ENCODE measurements at places on chromosomes 5 and 9.

- DNase-seq, result peak; percentile 44
These were observed 219.8 kb downstream of the ARL15 start for GRCh38 chr5:54090495-54091120.

DNA sequence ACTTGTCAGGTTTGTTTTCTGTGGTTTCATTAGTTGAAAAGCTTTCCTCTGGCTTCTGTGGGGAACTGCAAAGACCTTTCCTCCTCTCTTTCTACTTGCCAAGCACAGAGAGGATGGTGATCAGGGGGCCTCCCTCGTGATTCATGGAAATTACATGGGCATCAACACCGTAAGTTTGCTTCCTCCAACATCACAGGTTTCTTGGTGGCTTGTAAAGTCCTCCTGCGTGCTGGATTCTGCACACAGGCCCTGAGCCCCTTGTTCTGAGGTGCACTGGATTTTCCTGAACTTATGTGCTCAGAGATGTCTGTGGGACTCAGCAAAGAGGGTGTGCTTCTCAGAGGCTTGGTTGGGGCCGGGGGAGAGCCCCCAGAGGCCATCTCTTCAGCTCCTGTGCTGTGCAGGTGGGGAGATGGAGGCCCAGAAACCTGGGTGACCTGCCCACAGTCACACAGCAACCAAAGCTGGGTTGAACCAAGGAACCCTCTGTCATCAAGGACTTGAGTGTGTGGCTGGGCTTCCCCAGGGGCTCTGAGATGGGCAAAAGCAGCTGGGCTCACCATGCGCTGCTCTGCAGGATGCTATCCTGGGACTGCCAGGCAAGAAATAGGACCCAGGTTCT is 36.5 kb downstream of the RGS3 start:
- no peak for DNase-seq

GRCh38 chr5:127702926-127703561 is at the start of gene CCDC192:
TSS of gene CCDC192 (plus strand) at chr5:127703391. CDS start at chr5:127703446, 55 bp downstream.
- DNase-seq, result no peak

- DNase-seq, result no peak
These were observed 76.6 kb upstream of the FAM169A start for GRCh38 chr5:74942622-74943286.

DNA sequence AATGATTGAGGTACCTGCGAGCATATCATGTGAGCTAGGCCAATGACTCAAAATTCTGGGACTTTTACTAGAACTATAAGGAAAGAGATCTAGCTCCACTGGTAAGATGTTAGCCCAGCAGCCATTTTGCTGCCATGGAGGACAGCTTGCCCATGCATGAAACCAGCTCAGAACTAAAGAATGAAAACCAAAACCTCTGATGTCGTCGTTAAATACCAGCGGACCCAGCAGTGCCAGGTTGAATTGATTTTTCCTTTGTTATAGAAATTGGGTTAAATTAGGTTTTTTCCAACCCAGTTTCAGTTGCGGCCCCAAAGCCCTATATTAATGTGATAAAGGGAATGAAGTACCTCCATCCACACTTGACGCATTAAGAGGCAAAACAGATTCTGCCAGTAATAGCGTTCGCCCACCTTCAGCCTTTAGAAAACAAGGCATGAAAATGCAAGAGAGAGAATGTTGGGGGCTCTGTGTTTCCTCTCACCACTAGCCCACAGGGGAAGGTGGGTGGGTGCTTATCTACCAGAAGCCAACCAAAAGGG is 5.5 kb upstream of the ITK start:
- DNase-seq, result no peak

- no peak for DNase-seq
These were observed 6.0 kb upstream of the SIL1 start for GRCh38 chr5:139204196-139204595.

Data from RWPE1 (cell line).